ACHN (cell line): ENCODE measurements at places on chromosomes 6 and 20.

DNA sequence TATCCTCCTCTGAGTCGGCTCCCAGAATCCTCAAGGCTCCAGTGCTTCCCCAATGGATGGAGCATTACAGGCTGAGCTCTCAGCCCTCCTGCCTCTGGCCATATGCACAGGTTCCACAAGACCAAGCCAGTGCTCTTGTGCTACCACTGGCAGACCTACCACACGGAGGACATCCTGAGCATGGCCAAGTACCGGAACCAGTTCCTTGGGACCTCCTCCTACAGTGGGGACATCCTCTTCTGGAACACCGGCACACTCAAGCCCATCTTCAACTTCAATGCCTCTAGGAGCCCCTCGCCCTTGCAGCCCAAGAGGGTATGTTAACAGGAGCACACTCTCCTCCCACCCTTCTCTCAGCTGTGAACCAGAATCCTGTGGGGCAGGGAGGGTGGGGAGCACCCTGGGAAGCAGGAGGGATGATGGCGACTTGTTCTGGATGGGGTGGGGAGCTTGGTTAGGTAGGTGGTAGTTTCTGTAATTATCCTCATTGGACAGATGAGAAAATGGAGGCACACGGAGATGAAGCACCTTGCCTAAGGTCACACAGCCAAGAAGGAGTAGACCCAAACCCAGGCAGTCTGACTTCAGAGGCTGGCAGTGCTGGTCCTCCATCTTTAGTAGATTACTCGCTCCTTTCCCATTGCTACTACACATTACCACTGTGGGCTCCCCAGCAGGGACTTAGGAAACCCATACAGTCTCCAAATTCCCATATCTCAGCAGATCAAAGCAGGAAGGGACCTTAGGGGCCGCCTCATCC is 58.6 kb downstream of the EFCAB8 start:
- no peak for DNase-seq

DNA sequence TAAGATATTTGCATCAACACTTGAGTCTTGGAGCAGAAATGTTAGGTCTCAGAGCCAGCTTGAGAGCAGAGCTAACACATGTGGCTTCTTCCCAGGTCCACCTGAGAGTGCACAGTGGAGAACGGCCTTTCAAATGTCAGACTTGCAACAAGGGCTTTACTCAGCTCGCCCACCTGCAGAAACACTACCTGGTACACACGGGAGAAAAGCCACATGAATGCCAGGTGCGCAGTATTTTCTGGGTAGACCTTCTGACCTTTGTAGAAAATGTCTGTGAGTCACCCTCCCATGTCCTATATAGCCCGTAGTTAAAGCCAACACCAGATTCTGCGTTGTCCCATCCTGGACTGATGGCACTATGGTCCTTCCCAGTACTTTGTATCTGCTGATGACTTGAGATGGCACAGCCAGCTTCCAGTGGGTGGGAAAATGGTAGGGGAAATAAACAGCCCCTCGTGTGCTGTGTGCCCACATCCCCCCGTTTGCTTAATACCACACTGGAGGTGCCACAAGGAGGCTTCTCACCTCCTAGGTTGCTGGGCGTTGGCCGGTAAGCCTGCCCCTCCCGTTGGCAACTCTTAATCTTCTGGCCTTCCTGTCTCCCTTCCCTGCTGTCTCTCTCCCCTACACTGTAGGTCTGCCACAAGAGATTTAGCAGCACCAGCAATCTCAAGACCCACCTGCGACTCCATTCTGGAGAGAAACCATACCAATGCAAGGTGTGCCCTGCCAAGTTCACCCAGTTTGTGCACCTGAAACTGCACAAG is 20.3 kb downstream of the PRDM1 start:
- no peak for DNase-seq

GRCh38 chr6:132893772-132894490 is 79.6 kb downstream of the RPS12 start:
- DNase-seq, result no peak

DNA sequence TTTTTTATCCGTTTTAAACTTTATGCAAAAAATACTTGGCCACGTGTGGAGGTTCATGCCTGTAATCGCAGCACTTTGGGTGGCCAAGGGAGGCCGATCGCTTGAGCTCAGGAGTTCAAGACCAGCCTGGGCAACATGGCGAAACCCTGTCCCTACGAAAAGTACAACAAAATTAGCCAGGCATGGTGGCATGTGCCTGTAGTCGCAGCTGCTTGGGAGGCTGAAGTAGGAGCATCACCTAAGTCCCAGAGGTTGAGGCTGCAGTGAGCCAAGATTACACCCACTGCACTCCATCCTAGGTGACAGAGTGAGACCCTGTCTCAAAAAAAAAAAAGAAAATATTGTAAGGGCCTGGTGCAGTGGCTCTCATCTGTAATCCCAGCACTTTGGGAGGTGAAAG is 45.0 kb downstream of the CSE1L start:
- no peak for DNase-seq

DNA sequence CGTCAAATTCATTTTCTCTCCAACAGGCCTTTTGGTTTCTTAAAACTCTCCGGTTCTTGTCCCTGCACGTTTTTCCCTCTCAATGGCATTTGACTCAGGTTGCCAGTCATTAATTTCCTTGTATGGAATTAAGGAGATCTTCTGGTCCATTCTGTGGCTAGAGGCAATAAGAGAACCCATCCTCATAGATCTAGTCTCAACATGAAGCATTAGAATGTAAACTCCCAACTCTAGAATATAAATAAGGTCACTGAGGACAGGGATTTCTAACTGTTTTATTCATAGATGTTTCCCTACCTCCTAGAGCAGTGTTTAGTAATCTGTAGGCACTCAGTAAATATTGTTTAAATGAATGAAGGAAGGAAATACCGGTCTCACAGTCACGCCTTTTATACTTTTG is 185.2 kb upstream of the FLRT3 start:
- no peak for DNase-seq

- no peak for DNase-seq
Observed at GRCh38 chr6:1745814-1746213, 136.1 kb downstream of the FOXC1 start.

DNA sequence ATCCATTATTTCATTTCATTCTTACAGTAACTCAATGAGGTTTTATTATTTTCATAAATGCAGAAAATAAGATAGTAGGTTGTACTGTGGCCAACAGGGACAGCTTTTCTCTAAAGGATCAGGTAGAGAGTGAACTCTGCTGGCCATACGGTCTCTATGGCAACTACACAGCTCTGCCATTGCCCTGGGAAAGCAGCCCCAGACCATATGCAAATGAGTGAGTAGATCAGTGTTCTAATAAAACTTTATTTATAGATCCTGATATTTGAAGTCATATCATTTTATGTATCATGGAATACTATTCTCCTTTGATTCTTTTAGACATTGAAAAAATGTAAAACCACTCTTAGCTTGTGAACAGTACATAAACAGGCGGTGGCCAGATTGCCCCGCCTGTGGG is 192.5 kb upstream of the RREB1 start:
- DNase-seq, result peak; percentile 17

GRCh38 chr6:69835414-69836179 is 30.8 kb upstream of the COL19A1 start:
- DNase-seq, result peak; percentile 65

DNA sequence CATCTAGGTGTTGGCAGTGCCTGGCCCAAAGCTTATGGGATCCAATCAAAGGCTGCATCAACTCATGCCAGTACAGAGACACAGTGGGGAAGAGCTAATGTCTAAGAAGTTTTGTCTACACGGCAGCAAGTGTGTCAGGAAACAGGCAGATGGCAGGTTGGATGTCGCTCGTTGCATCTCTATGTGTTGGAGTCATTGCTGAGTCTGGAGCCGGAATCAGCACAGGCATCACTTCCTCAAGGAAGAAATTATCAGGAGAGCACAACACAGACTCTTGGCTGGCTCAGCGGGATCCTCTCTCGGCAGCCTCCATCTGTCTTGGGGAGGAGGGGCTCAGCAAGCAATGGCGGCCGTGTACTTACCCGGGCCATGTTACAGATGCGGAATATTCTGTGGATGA is 467.2 kb upstream of the CHD6 start:
- no peak for DNase-seq

DNA sequence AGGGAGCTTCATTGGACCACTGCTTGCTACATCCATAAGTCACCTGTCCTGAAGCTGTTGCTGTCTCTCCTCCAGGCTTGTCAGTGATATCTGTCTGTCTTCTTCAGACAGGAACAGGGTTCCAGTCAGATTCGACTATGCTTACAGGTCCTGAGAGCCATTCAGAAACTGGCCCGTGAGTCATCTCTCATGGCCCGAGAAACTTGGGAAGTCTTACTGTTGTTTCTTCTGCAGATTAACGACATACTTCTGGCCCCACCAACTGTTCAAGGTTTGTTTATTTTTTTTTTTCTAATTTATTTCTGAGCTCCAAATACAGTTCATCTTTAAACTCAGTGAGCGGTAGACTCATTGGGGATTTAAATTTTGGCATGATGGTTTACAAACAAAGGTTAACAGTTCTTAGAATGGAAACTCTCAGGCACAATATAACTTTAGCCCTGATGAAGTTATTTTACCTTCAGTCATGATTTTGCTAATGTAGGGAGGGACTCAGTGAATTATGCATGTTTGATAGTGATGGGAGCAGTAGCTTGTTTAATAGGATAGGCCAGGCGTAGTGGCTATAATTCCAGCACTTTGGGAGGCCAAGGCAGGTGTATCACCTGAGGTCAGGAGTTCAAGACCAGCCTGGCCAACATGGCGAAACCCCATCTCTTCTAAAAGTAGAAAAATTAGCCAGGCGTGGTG is 24.7 kb downstream of the RALGAPB start:
- DNase-seq, result no peak

- no peak for DNase-seq
Observed at GRCh38 chr6:27494103-27494502, 21.2 kb upstream of the ZNF184 start.

DNA sequence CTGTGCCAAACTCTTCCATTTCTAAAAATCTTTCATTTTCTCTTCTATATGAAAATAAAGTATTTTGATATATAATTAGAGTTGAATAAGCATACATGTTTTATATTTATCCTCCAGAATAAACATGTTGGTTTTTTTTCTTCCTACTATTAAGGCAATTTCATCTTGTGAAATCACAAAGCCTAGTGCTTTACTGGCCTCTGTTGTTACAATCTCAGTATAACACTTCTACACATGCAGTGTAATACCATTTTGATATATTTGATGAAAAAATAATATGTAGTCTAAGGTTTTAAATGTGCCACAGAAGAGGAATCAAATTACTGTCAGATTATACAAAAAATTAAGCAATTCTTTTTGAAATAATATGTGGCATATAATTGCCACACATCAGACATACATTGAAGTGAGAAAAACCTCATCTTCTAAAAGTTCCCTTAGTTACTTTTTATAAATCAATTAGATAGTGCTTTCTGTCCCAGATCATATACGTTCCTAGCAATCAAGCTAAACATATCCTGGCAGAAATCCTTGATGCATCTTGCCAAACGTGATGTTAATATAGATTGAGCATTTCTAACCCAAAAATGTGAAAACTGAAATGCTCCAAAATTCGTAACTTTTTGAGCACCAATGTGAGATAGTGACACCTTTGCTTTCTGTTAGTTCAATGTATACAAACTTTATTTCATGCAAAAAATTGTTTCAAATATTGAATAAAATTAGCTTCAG is 225.1 kb upstream of the MANEA start:
- DNase-seq, result no peak

DNA sequence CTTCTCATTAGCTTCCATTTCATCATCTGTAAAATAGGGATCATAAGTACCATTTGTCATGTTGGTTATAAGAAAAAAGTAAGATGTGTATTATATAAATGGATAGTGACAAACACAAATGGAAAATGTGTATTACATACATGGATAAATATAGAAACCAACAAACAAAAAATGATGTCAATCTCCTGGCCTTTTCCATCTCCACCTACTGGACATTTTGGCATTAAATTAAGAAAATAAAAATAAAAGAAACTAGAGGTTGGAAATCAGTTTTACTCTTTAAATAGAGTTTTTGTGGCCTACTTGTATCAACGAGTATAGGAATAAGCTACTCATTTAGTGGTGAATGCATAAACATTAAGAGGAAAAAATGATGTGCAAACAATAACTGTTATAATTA is 67.5 kb upstream of the THEMIS start:
- no peak for DNase-seq

- DNase-seq, result no peak
Observed at GRCh38 chr6:19035461-19036195, 648.5 kb downstream of the RNF144B start.

DNA sequence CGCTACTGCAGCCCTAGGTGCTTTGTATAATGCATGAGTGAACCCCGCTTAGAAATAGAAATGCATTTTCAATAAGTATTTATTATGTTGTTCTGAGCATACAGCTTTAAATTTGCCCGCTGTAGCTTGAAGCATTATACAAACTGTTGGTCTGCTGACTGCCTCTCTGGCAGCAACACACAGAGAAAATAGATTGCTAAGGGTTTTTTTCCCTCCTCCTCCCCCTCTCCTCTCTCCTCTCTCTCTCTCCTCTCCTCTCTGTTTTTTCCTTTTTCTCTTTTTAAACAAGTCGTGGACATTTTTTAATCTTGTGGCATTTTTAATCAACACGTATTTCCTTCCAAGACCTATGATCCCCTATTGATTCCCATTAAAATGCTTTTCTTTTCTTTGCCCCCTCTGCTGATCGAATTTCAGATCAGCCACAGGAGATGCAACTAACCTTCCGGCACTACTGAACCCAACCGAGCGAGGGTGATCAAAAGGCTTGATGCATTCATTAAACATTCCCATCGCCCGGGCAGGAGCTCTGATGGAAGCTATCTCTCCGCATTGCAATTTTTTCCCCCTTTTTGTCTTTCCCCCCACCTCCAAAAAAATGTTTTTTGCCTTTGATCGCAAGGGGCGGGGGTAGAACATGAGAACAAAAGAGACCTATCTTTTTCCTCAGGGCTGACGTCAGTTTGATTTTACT is 90.7 kb upstream of the ARID1B start:
- peak; percentile 70 for DNase-seq

DNA sequence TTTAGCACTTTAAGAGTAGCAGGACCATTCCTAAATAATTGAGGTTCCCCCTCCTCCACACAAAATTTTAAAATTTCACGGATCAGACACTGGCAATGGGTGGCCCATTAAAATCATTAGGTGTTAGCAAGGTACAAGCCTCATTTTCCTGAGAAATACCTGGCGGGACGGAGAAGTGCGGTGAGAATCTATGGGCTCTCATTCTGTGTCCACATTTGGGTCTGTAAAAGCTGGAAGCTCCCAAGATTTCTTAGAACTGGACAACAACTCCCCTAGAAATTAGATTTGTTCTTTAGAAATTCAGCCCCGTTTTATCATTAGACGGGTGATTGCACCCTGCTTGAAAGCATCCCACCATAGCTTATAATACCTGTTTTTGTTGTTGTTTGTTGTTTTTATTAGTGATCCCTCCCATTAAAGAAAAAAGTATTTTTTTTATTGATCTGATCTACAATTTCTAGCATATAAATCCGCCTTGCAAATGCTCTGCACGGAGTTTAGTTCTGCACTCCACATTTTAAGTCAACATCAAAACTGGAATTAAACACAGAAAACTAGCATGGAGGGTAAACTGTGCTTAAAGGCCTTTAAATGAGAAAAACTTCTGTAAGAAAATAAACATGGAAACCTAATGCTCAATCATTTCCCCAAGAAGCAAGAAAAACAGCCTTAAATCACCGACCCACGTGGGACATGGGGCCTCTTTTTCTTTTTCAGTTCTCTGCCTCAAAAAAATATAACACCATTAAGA is 5.7 kb downstream of the SIM1 start:
- DNase-seq, result peak; percentile 13

- peak; percentile 82 for DNase-seq
Observed at GRCh38 chr20:62652041-62652893, 10.0 kb downstream of the SLCO4A1 start.
